GM23338 (cell line): ENCODE measurements at places on chromosomes 16 and 17.

- H3K36me3 ChIP-seq = no peaks in the 10 kb centered on the region
- peak overlapping the region; percentile 53; the same call in 1 of the 2 replicates for H3K27ac ChIP-seq
- H3K4me1 ChIP-seq = peaks cover 11% of the 10 kb centered on the region; the same call in 1 of the 2 replicates
- H3K4me3 ChIP-seq = no peak overlapping the region
- no peaks in the 10 kb centered on the region for H3K27me3 ChIP-seq
Observed at GRCh38 chr17:7459961-7460545, 15.2 kb downstream of the CHRNB1 start.

GRCh38 chr17:17071531-17072360 is 29.5 kb downstream of the MPRIP start:
- H3K27ac ChIP-seq = no peak overlapping the region
- no peaks in the 10 kb centered on the region for H3K36me3 ChIP-seq
- H3K27me3 ChIP-seq = no peaks in the 10 kb centered on the region
- H3K4me1 ChIP-seq = 0 out of 2 replicates have a peak, but pooled peaks cover 7% of the 10 kb centered on the region
- DNase-seq = no peak

DNA sequence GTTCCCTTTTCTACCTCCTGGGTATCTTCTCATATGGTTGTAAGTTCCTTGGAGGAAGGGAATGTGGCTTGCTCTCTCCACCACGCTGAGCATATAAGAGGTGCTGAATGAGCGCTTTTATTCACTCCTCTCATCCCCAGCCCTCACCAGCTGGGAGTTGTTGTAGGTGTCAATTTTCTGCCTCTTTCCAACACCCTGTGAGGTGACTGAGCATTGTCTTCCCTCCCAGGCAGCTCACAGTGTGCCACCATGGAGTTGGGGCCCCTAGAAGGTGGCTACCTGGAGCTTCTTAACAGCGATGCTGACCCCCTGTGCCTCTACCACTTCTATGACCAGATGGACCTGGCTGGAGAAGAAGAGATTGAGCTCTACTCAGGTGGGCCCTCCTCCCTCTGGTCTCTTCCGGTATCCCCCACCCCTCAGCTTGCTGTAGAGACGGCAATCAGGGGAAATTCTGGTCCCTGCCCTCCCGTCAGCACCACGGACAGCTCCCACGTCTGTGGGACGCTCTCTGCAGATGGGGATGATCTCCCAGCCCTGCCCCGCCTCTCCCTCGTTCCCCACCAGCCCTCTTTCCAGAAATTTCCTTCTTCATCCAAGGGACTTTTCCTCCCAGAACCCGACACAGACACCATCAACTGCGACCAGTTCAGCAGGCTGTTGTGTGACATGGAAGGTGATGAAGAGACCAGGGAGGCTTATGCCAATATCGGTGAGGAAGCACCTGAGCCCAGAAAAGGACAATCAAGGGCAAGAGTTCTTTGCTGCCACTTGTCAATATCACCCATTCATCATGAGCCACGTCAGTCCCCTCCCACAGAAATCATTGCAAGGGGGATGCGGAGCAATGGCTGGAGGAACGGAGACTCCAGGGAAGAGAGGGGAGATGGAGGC is 18.3 kb downstream of the CIITA start:
- H3K4me3 ChIP-seq = no peak overlapping the region
- H3K27me3 ChIP-seq = no peaks in the 10 kb centered on the region
- no peaks in the 10 kb centered on the region for H3K36me3 ChIP-seq
- H3K4me1 ChIP-seq = peaks cover 3% of the 10 kb centered on the region; the same call in 1 of the 2 replicates
- H3K27ac ChIP-seq = no peak overlapping the region

DNA sequence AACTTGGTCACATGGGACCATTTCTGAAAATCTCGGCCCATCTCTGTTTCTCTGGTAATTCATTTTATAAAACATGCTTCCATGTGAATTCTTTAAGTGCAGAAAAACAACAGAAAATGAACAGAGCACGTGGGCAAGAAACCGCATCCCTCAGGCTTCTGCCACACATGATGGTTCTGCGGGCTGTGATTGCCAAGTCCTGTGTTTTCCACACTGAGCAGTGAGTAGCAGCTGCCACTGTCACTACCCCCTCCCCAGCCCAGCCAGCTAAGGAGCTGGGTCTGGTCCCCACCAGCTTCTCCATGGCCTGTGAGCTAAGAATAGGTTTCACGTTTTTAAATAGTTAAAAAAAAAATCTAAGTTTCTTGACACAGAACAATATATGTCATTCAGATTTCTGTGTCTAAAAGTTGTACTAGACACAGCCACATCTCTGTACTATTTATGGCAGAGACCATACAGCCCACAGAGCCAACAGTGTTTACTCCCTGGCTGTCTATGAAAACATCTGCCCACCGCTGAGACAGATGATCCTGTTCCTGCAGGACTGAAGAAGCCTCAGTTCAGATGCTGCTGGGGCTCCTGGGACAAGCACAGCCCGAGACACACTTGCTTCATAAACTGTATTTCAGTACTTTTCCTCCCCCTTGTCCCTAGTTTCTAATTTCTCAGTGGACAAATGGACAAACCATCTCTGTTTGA is 41.5 kb downstream of the USP22 start:
- H3K36me3 ChIP-seq = peaks cover 51% of the 10 kb centered on the region
- peak overlapping the region; percentile 39; the same call in 1 of the 2 replicates for H3K27ac ChIP-seq
- H3K4me1 ChIP-seq = no peaks in the 10 kb centered on the region

DNA sequence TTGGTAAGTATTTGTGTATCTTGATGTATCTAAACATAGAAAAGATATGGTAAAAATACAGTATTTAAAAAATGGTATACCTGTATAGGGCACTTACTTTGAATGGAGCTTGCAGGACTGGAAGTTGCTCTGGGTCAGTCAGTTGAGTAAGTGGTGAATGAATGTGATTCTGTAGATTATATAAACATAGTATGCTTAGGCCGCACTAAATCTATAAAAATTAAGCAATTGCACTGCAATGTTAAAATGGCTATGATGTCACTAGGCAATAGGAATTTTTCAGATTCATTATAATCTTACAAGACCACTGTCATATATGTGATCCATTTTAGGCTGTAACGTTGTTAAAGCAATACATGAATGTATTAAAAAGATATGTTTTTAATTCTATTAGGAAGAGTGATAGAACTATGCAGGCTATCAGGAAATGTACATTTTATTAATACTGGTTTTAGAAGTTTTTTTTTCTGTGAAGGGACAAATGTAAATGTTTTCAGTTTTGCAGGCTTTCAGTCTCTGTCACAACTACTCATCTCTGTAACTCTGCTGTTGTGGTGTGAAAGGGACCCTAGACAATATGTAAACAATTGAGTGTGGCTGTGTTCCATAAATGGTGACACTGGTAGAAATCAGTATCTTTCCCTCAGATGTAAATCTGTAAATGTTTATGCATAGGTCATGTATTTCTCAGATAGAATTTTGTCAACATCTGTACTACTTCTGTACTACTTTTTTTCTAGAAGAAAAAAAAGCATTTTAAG is 10.5 kb downstream of the CBFB start:
- H3K4me3 ChIP-seq = no peak overlapping the region
- DNase-seq = no peak
- H3K36me3 ChIP-seq = no peaks in the 10 kb centered on the region
- H3K27ac ChIP-seq = no peak overlapping the region
- peaks cover 11% of the 10 kb centered on the region; the same call in 1 of the 2 replicates for H3K4me1 ChIP-seq

- peaks cover 36% of the 10 kb centered on the region for H3K4me1 ChIP-seq
- H3K4me3 ChIP-seq = no peak overlapping the region
- DNase-seq = no peak
- H3K27ac ChIP-seq = no peak overlapping the region
Observed at GRCh38 chr17:43660816-43661493, 767 bp downstream of the MEOX1 start.

- no peak for DNase-seq
- H3K4me3 ChIP-seq = peak overlapping the region; percentile 15; the same call in 1 of the 2 replicates
- H3K27ac ChIP-seq = peak overlapping the region; percentile 24; the same call in 1 of the 2 replicates
- H3K4me1 ChIP-seq = peaks cover 26% of the 10 kb centered on the region
- H3K36me3 ChIP-seq = no peaks in the 10 kb centered on the region
- H3K27me3 ChIP-seq = no peaks in the 10 kb centered on the region
Observed at GRCh38 chr17:60332574-60332973, 59.4 kb downstream of the USP32 start.

DNA sequence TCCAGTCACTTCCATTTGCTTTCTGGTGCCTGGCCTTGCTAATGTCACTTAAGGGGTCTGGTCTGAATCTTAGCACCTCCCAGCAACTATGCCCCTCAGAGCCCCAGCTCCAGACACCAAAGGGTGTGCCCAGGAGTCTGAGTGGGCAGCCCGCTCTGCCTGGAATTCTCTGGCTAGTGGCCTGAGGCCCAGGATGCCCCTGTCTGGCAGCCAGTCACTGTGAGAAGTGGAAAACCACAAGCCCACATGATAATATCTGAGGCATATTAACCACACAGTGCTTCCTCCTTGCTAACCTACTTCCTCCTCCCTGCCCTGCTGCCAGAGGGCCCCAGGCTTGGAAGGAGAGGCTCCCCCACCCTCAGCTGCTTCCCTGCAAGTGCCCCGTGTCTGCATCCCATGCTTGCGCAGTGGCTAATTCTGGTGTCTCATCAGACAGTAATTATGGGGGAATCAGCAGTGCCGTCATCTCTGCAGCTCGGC is 14.0 kb downstream of the SRCIN1 start:
- peaks cover 16% of the 10 kb centered on the region for H3K4me1 ChIP-seq
- no peak overlapping the region for H3K4me3 ChIP-seq
- DNase-seq = no peak
- peaks cover 15% of the 10 kb centered on the region for H3K27me3 ChIP-seq
- H3K36me3 ChIP-seq = no peaks in the 10 kb centered on the region

DNA sequence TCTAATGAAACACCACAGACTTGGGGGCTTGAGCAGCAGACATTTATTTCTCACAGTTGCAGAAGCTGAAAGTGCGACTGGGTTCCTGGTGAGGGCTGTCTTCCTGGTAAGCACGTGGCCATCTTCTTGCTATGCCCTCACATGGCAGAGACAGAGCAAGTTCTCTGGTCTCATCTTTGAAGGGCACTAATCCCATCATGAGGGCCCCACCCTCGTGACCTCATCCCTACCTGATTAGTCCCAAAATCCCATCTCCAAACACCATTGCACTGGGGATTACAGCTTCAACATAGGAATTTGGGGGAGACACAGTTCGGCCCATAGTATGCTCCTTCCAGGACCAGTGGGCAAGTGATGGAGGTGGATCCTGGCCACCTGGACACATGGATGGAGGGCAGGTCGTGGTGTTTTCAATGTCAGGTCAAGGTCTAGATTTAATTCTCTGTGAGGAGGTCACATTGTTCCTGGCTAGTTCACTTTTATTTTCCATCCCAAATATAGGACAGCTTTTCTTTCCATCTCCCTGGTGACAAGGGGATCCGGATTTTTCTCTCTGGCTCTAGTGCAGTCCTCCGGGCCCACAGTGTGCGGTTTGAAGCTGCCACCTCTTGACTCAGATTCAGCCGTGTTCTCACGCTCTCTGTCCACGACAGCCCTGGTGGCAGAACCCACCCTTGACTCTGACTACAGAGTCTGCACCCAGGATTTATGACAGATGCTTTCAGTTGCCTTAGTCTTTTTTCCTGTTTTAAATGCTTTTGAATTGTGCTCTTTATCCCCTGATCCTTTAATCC is 160.5 kb upstream of the NOL11 start:
- H3K36me3 ChIP-seq = peaks cover 4% of the 10 kb centered on the region; the same call in 1 of the 2 replicates
- no peak overlapping the region for H3K4me3 ChIP-seq
- no peak for DNase-seq
- H3K27me3 ChIP-seq = no peaks in the 10 kb centered on the region

GRCh38 chr17:76370261-76370993 is 14.0 kb upstream of the SPHK1 start:
- DNase-seq = peak; percentile 62
- no peak overlapping the region for H3K27ac ChIP-seq
- no peaks in the 10 kb centered on the region for H3K36me3 ChIP-seq
- no peaks in the 10 kb centered on the region for H3K27me3 ChIP-seq
- H3K4me3 ChIP-seq = no peak overlapping the region
- peaks cover 10% of the 10 kb centered on the region for H3K4me1 ChIP-seq

DNA sequence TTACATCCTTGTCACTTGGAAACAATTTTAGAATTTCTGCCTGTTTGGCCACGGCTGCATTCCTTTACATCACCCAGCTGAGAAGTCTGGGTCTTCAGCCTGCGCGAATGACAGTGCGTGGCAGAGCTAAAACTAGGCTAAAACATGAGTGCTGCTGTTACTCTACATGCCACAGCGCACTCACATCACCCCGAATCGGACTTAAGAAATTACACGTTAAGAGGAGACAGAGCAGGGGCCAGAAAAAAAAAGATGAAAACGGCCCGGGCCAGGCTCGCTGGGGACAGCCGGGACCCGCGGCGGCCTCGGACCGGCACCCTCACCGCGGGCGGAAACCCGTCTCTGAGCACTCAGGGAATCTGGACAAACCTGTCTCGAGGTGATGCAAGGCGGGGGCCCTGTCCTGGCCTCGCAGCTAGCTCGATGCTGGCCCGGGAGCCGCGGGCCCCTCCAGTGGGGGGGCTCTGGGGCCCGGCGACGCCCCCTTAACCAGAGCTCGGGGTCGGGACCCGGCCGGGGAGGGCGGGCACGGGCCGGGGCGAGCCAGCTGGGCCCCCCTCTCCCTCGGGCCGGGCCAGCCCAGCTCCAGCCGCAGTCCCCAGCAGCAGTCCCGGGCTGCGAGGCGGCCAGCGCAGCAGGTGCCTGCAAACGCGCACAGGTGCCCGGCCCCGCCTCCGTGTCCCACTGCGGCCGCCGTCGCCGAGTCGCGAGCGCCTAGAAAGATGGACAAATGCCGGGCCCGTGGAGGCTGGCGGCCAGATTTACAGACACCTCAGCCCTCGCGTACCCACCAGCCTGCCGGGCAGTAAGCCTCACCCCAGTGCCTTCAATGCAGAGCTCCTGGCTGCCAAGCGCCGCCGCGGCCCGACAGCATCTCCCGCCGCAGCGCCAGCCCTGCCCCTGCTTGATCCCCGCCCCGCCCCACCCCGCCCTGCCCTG is at the start of gene AKTIP:
Gene AKTIP, minus strand, starts transcription at position 879 of the 939 bp plus-strand sequence. CDS start 2,950 bp downstream, outside the sequence.
- peak within 1 kb of the TSS; percentile 83 for H3K4me3 ChIP-seq
- H3K27ac ChIP-seq = peak within 1 kb of the TSS; percentile 95
- DNase-seq = peak; percentile 74
- H3K27me3 ChIP-seq = no peaks in the 10 kb centered on the region
- H3K36me3 ChIP-seq = peaks cover 4% of the 10 kb centered on the region; the same call in 1 of the 2 replicates

- H3K36me3 ChIP-seq = no peaks in the 10 kb centered on the region
- H3K27me3 ChIP-seq = peaks cover 56% of the 10 kb centered on the region
- no peak overlapping the region for H3K4me3 ChIP-seq
- no peak for DNase-seq
- no peak overlapping the region for H3K27ac ChIP-seq
Observed at GRCh38 chr17:4973256-4974114, 5.9 kb upstream of the SPAG7 start.

DNA sequence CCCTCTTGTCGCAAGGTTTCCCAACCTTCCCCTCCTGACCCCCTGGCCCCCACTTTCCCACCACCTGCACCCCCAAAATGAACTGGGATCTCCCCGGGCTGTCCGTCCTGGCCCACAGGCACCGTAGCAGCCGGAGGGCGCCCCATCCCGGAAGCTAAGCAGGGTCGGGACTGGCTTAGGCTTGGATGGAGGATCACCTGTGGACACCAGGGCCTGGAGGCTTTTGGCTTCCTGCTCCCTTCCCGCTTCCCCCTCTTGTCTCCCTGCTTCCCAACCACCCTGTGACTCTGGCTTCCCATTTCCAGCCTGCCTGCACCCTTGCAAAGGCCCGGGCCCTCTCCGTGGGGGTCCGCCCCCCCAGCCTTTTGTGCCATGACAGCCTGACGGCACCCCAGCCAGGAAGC is 2291.3 kb downstream of the TP53TG3F start:
- H3K4me3 ChIP-seq = no peak overlapping the region
- H3K27ac ChIP-seq = no peak overlapping the region
- H3K36me3 ChIP-seq = no peaks in the 10 kb centered on the region
- H3K4me1 ChIP-seq = no peaks in the 10 kb centered on the region
- DNase-seq = no peak
- H3K27me3 ChIP-seq = no peaks in the 10 kb centered on the region

- DNase-seq = no peak
- H3K4me1 ChIP-seq = peaks cover 9% of the 10 kb centered on the region
- H3K36me3 ChIP-seq = no peaks in the 10 kb centered on the region
- H3K4me3 ChIP-seq = no peak overlapping the region
- H3K27me3 ChIP-seq = no peaks in the 10 kb centered on the region
Observed at GRCh38 chr17:67369676-67370075, 3.3 kb upstream of the PSMD12 start.

- H3K4me3 ChIP-seq = no peak overlapping the region
Observed at GRCh38 chr17:1661045-1661444, 11.4 kb upstream of the RILP start.
